ENCODE measurements at places on chromosomes 13 and 19.
A peak's percentile ranks its signal among the peaks of the same experiment; 100 is the strongest.

DNA sequence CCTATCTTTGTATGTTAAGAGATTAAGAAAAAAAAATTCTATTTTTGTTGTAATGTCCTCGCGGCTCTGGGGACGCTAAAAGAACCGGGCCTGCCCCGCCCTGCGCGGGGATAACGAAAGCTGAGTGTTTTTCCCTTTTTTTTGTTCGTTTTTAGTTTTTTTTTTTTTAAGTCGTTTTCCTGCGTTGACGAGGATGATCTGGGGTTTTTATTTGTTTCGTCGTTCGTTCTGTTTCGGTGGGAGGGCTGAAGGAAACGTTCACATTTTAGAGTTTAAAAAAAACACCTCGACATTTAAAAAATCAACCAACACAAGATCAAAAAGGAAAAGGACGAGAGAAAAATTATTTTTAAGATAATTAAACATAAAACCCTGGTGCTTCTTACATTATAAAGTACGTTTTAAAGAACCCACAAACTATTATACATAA, 5.6 kb downstream of the LYL1 start:
- DNase-seq: no peak

- no peak for DNase-seq
These were observed 38.4 kb downstream of the ACTN4 start for GRCh38 chr19:38685666-38686529.

- no peak for DNase-seq
These were observed 554.1 kb downstream of the DACH1 start for GRCh38 chr13:71312923-71313322.

- no peak for DNase-seq
These were observed 3.3 kb downstream of the ATP5F1D start for GRCh38 chr19:1244693-1245451.

DNA sequence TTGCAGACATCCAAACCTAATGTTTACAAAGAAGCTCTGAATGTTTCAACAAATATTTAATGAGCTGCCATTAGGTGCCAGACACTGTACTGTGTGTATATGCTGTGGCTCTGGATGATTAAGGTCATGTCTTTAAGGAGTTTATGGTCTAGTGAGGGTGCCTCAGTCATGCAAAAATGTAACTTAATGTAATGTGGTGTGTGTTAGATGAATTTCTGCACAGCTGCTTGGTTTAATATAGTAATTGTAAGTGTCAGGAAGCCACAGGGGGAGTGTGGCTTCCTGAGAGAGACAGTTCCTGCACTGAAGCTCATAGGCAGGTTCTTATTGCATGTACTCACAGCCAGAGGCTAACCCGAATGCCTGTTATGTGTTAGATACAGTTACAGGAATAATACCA, 43.3 kb downstream of the SPATA13 start:
- no peak for DNase-seq

DNA sequence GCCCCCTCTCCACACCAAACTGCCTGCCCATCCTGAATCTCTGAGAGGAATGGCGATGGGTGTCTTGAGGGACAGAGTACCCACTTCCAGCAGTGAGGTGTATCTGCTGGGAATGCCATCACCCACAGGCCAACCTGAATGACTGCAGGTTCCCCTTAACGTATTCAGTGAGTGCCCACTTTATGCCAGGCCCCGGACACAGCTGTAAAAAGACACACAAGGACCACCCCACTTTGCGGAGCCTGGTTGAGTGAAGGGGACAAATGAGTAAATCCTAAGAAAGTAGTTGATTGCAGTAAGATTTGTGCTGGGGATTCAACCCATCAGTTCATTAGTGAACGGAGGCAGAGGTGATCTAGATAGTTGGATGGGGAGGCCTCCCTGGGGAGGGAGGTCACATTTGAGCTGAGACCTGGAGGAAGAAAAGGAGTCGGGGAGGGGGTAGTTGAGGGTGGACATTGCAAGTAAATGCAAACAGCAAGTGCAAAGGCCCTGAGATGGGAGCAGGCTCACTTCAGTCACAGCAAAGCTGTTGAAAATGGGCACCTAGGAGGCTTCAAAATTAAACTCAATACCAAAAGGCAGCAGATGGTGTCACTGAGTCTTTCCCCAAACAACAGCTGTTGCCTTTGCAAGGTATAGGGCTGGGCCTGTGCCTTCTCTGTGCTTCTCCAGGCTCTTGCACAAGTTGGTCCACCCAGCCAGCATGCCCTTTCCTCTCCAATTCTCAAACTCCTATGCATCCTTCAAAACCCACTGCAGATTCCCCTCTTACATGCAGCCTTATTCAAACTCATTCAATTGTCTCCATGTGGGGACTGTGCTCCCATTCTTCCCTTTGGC, 4.3 kb downstream of the GDF15 start:
- DNase-seq: no peak

GRCh38 chr19:16015805-16016173, 60.5 kb upstream of the TPM4 start:
- DNase-seq: no peak

- no peak for DNase-seq
These were observed 656.8 kb downstream of the SLITRK6 start for GRCh38 chr13:85142351-85142927.

- DNase-seq: no peak
These were observed 7.8 kb upstream of the LYPD5 start for GRCh38 chr19:43809762-43810696.

DNA sequence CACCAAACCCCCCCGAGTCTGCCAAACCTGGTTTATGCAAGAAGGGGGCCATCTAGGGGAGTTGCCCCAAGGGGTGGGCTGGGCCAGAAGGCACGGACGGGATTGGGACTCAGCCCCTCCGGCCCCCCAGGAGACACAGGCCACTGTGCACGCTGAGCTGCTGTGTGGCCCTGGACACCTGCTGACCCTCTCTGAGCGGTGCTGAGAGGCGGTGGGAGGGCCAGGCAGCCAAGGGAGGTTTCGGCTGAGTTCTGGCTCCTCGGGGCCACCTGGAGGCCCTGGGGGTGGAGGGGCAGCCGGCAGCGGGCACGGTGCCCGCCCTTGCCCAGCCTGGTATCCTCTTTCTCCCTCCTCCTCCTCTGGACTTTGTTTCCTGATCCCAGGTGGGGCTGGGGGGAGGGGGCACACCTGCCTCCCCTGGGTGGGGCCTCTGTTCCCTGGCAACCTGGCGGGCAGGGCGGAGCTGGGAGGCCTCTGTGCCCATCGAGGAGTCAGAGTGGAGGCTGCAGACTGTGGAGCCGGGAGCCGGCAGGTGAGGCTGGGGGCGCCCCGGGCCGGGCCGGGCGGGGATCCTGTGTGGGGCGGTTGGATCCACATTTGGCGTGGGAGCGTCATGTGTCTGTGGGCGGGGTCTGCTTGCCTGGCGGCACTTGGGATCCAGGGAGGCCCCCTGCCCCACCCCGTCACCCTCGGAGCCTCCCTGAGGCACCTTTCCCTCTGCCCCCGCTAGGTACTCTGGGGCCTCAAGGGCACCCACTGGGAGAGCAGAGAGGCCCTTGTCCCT, at the start of gene MISP:
MISP (plus strand) TSS at position 473 of the 784 bp plus-strand sequence. CDS start 5,835 bp downstream, outside the sequence.
- DNase-seq: no peak

- no peak for DNase-seq
These were observed 955 bp downstream of the LILRA5 start for GRCh38 chr19:54312011-54312410.

DNA sequence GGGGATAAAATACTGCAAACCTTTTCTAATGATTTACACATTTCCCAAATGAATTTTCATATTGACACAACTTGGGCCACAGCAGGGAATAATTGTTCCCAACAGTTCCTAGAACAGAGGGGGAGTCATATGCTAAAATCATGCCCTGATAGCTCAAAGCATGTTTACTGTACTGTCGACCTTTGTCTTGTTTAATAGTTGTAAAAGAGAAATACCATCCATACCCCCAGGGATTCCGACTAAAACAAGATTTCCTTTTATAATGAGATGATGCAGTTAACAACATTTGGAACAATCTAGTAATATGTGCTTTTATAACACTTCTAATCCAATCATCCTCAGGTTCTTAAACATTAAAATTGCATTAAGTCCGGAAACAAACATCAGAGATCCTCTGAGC, 759.7 kb downstream of the OLFM4 start:
- DNase-seq: no peak

GRCh38 chr13:40200273-40200978, 466.0 kb downstream of the FOXO1 start:
- no peak for DNase-seq

- DNase-seq: peak; percentile 12
These were observed 45.8 kb downstream of the RUBCNL start for GRCh38 chr13:46341112-46341711.

DNA sequence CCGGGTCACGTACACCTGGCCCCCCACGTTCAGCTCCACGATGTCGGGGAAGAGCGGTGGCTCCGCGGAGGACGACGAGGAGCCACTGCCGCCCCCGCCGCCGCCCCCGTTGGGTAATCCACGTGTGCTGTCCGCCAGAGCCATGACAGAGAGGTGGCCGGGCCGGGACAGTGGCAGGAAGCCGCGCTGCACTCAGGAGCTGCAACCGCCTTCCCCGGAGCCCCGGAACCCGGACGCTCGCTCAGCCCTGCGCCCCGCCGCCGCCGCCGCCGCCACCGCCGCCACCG, 257 bp downstream of the KCTD12 start:
- peak; percentile 54 for DNase-seq

DNA sequence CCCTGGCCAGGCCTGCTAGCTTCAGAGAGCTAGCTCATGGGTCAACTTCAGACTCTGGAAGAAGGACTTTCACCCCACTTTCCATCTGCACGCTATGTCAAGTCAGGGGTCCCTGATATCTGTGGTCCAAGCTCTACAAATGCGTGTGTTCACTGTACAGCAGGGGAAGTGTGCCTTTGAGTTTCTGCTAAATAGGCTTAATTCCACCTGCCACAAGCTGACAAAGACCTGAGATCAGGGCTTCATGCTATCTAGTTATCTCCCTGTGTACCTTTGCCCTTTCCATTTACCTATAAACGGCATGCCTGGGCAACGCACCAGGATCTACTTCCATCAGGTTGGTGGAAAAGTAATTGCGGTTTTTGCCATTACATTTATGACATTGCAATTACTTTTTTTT, 10.7 kb upstream of the SULT2A1 start:
- no peak for DNase-seq

- peak; percentile 83 for DNase-seq
These were observed 8.8 kb downstream of the GIPR start for GRCh38 chr19:45676851-45677263.

GRCh38 chr13:64869539-64869938, 2360.6 kb downstream of the PCDH9 start:
- DNase-seq: no peak

DNA sequence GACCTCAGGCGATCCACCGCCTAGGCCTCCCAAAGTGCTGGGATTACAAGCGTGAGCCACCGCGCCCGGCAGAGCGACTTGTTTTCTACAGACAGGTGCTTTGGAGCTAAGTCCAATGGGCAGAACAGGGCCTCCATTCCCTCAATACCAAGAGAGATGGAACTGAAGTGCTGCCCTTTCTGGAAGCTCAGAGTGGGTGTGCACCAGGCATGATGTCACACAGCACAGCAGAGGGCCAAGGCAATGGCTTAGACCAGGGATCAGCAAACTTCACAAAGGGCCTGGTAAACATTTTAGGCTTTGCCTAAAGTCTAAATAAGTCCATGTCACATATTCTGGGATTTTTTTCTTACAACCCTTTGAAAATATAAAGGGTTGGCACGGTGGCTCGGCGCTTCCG, 21.3 kb downstream of the TLE6 start:
- no peak for DNase-seq

DNA sequence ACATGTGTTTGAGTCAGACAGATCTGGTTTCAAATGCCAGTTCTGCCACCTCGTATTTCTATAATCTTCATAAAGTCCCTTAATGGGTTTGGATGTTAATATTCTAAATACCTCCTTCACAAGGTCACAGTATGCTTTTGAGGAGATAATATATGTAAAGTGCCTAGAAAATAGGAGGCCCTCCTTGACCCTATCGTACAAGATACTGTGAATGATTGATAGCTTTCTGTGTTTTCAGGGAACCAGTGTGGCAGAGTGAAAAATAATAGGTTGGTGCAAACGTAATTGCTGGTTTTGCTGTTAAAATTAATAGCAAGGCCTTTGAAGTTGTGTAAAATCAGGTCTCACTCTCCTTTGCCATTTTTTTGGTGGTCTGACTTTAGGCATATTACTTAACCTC, 77.5 kb upstream of the SCEL start:
- DNase-seq: no peak

GRCh38 chr13:76942363-76942762, 5.9 kb upstream of the ACOD1 start:
- no peak for DNase-seq

- DNase-seq: no peak
These were observed 102.1 kb downstream of the VWA8 start for GRCh38 chr13:41858780-41859179.

- DNase-seq: no peak
These were observed 1.8 kb upstream of the STARD13 start for GRCh38 chr13:33287142-33287882.

DNA sequence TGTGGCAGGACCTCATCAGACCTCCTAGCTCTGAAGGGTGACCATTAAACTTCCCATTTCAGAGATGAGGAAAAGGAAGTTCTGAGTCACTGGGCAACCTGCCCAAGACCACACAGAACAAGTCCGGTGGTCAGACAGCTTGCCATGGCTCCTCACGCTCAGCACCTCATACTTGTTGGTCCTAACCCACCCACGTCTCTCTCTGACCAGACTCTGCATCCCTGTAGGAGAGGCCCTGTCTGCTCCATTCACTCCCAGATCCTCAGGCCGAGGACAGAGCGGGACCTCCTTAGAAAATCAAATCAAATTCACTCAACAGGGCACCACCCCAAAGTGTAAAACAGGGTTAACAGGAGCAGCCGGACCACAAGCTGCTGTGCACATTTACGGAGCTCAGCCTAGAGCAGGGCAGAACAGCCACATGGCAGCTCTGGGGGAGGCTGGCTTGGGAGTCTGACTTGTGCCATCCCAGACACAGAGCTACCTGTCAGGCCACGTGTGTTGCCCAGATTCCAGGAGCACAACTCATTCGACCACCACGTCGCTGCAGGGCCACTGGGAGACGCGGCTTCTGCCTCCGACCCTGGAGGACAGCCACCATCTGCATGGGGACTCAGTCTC, 1.7 kb downstream of the MIER2 start:
- no peak for DNase-seq

GRCh38 chr19:41577833-41578232, 1.9 kb downstream of the CEACAM21 start:
- no peak for DNase-seq

DNA sequence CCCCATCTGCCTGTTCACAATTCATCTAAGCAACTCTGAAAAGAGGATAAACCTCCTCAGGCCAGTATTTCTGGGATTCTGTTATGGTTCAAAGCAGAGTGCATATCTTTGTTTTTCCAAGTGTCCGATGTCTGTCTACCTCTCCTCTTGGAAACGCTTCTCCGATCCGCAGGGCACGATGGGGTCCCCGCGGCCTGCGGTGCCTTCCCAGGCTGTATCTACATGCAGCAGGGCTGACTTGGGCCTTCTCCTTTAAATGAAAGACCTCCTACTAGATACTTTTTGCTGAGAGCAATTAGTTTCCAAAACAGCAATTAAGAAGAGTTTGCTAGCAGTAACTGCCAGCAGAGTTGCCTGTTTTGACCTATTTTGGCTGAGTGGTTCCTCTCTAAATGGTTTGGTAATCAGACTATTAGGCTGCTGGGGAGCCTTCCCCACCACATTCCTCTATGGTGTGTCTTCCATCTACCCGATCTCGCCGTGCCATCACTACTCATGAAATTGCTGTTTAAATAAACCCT, 23.5 kb downstream of the COL4A2 start:
- DNase-seq: no peak

Measured in stimulated activated CD4-positive, alpha-beta T cell treated with anti-CD3 and anti-CD28 coated beads, Interleukin-2, amount 100 ng/mL, for 4 hours (primary cell).